ENCODE measurements at places on chromosomes 16 and 17. TPM values are rescaled to one million over a fixed set of nuclear protein-coding genes. Genes with fewer than 3 reads are reported as not detected.

The CACNG1 gene
- total RNA-seq: not detected

The XYLT2 gene
- total RNA-seq: 9.4 TPM

The TADA2A gene
- 5.3 TPM for total RNA-seq

The PRKCB gene
- 62.8 TPM for total RNA-seq

The MMP2 gene
- total RNA-seq: not detected

GRCh38 chr17:72038427-72038826, 82.4 kb upstream of the SOX9 start:
- no peak for DNase-seq

GRCh38 chr17:4221899-4222659, 41.7 kb downstream of the ANKFY1 start:
- DNase-seq: no peak

The HSD17B1 gene
- 0.52 TPM for total RNA-seq
